ENCODE measurements at places on chromosomes 7 and 10. TPM values are rescaled to one million over a fixed set of nuclear protein-coding genes. Genes with fewer than 3 reads are reported as not detected.

GRCh38 chr10:111835574-111835973 is 348.0 kb downstream of the GPAM start:
- ATAC-seq, result peak; percentile 71

GRCh38 chr7:8601121-8601520 is 167.7 kb downstream of the NXPH1 start:
- ATAC-seq, result no peak

DNA sequence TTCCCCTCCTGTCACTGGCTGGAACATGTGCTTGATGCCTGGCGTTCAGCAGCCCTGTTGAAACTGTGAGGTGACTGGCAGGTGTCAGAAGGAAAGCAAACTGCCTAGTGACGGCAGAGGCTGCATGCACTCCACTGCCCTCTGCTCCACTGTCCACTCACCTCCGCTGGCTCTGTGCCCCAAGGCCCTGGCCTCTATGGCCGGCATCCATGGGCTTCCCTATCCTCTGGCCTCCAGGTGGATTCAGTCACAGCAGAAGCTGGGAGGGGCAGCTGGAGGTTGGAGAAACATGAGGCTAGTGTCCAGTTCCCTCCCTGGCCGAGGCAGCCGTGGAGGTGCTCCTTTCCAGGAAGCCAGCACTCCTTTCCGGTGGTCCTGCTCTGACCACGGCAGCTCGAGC is 31.2 kb upstream of the INSIG1 start:
- no peak for ATAC-seq

DNA sequence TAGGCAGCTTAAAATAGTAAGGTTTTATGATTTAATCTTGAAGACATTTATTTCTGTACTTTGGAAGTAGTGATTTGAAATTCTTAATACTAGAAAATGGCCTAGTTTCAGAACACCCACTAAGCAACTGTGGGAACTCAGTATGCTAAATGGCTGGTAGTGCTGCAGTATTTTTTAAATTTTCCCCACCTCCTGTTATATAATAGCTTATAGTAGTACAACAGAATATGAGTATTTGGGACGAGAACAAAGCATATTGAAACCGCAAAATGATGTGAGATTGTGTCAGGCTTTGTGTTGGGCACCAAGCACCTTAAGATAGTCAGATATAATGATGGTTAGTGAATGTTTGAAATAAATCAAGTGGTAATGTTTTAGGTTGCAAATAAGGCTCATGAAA is 8.1 kb downstream of the SHOC2 start:
- ATAC-seq, result no peak

GRCh38 chr7:149310990-149311573 is 49.1 kb downstream of the ZNF783 start:
- ATAC-seq, result no peak

NKX2-3 gene
- 0.33 TPM for total RNA-seq

GRCh38 chr10:59901470-59901869 is 4.9 kb downstream of the CCDC6 start:
- ATAC-seq, result no peak
